Activated CD4-positive, CD25-positive, alpha-beta regulatory T cell treated with anti-CD3 and anti-CD28 coated beads, Interleukin-2, amount 50 U/mL, for 24 hours (primary cell): ENCODE measurements at places on chromosomes 16 and 17.

DNA sequence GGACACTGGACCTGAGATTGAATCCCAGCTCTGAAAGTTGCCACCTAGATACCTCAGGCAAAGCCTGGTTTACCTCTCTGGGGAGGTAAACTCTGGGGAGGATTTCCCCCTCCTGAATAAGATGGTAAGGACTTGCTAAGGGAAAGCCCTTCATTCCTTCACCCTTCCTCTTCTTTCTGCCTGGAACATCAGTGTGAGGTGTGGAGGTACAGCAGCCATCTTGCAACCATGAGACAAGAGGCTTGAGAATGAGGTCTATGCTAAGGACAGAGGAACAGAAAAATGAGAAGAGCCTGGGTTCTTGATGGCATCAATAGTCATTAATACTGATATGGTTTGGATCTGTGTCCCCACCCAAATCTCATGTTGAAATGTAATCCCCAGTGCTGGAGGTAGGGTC lies 23.7 kb upstream of the ADCY9 start:
- no peak for ATAC-seq

- no peak for ATAC-seq
These were observed 66.2 kb upstream of the BRD7 start for GRCh38 chr16:50434872-50435478.

DNA sequence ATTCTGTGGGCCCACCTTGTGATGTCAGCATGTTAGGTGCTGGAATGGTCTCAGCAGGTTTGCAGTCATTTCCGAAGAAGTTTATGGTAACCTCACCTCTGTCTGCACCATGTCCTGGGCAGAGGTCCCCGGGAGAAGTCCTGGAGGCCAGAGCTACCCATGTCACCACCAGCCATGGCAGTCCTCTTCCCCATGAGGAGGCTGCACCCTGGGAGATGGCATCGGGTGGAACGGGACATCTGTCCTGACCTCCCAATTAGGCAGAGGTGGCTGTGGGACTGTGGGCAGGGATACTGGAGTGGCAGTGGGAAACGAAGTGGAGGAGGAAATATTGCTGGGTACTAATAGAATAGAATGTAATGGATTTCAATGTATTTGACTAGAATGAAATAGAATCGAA lies 511.8 kb upstream of the WSB1 start:
- ATAC-seq = no peak

DNA sequence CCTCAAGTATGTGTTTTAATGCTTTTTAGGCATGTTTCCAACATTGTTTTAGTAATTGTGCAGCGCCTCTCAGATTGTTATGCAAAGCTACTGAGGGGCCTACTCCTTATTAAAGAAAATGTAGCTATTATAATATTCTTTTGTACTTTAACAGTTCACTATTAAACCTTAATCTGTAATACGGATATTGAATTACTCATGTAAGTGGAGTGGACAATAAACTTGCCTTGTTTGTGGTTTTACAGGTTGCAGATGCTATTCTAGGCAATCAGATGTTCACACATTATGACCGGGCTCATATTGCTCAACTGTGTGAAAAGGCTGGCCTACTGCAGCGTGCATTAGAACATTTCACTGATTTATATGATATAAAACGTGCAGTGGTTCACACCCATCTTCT lies 41.0 kb downstream of the PTRH2 start:
- ATAC-seq = no peak

GRCh38 chr16:69049146-69049545 lies 56.3 kb upstream of the HAS3 start:
- no peak for ATAC-seq

DNA sequence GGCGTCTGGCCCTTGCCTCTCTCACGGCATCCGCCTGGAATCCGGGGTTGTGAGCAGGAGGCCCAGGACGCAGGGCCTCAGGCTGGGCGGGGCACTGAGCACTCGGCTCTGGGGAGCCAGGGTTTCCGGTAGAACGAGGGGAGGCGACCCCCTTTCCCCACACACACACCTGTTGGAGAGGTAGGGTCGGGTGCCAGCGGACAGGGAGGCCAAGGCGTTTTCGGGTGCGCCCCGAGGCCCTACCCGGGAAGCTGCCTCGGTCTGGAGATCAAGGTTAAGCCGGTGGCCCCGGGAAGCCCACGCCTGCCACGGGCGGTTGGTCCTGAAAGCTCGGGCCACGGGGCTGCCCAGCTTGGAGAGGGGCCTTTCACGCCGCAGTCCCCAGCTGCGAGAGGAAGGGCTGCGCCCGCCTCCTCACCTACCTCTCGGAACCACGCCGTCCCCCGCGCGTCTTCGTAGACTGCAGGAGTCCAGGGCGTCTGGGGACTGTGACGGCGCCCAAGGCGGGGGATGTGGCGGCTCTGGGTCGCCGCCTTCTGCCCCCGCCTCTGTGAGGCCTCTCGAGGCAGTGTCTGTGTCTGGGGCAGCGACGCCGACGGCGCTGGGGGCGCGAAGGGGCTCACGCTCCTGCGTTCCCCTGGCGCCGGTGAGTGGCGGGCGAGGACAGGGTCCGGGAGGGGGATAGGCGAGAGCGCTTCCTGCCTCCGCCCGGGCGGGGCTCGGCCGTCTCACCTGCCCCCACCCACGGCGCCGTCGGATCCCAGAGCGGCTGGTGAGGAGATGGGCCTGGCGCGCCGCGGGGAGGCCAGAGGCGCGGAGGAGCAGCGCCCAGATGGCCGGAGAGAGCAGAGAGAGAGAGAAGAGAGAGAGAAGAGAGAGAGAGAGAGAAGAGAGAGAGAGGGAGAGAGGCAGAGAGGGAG lies 20.3 kb upstream of the HOXB9 start:
- ATAC-seq = peak; percentile 67

GRCh38 chr16:81767987-81768592 lies 11.0 kb upstream of the PLCG2 start:
- no peak for ATAC-seq

DNA sequence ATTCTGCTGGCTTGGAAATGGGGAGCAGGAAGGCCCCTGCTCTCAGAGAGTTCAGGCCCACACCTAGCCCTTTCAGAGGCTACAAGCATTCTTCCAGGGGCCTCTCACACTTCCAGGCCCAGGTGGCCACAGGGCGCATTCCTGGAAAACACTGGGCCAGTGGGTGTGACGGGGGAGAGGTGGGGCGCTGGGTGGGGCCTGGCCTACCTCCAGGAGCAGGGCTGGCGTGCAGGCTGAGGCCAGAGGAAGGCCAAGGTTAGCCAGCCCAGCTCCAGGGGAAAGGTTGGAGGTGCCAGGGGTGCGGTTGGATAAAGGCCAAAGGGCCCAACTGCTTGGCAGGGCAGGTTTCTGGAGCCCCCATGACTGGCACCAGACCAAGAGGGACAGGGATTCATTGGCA lies 198.2 kb downstream of the MAF start:
- no peak for ATAC-seq

DNA sequence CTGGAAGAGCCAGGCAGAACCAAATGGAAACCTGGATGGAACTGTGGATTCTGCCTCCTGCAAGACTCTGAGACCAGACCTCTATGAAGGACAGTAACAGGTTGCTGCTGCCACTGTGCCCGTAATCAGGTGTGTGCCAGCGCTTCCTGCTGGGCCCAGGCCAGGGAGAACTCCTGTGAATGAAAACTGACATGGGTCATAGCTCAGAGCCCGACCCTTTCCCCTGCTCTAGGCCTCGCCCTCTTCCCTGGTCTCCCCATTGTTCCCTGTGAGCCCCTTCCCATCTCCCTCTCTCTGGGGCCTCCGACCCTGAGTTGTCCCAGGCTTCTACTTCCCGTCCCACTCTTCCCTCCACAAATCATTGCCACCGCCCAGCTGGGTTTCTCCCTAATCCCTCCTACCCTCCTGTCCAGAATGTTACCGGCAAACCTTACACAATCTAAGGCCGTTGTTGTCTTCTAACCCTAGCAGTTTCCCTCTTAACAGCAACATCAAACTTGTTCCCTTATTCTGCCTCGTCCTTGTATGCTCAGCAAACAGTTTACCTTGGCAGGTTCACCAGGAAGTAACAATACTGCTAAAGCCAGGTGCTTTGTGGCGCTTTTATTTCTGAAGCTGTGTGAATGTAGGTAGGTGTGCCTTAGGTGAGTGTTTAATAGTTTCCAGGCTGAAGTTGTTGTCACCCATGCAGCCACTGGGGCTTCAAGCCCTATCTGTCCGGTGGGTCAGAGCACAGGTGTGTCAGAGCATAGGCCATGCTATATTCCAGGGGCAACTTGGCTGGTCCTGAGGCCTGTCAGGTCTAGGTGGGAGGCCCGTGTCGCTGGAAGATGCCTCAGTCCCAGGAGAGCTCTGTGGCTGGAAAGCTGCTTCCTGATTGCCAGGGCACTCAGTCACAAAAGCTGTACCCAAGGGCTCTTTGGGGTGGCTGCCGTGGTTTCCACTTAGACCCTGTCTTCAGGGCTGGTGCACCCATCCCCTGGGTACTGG lies 32.0 kb downstream of the SMPD3 start:
- ATAC-seq = no peak

GRCh38 chr16:24988593-24989338 lies 26.4 kb downstream of the ARHGAP17 start:
- peak; percentile 84 for ATAC-seq

- no peak for ATAC-seq
These were observed 42.7 kb downstream of the NT5M start for GRCh38 chr17:17345686-17346427.

DNA sequence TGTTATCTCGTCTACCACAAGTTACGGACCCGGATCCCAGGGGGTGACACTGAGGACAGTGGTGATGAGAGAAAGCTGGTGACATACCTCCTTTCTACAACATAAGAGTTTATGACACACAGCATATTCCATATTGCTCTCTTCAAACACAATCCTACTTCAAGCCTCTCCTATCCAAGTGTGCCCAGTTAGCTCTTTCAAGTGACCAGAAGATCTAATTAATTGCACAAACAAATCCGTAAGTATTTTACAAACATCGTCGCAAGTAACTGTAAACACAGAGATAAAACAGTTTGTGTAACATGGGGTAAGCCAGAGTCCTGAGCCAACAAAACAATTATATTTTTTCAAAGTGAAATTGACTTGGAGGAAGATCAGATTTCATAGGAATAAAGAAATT lies 235.0 kb downstream of the CHD9NB start:
- ATAC-seq = no peak

- ATAC-seq = no peak
These were observed 625 bp upstream of the CENPT start for GRCh38 chr16:67848118-67848517.

- no peak for ATAC-seq
These were observed 495 bp upstream of the CMTR2 start for GRCh38 chr16:71289732-71290062.

GRCh38 chr17:77247609-77248008 lies 106.8 kb downstream of the SEC14L1 start:
- ATAC-seq = no peak

- ATAC-seq = no peak
These were observed 8.7 kb upstream of the PITPNA start for GRCh38 chr17:1571341-1571704.

DNA sequence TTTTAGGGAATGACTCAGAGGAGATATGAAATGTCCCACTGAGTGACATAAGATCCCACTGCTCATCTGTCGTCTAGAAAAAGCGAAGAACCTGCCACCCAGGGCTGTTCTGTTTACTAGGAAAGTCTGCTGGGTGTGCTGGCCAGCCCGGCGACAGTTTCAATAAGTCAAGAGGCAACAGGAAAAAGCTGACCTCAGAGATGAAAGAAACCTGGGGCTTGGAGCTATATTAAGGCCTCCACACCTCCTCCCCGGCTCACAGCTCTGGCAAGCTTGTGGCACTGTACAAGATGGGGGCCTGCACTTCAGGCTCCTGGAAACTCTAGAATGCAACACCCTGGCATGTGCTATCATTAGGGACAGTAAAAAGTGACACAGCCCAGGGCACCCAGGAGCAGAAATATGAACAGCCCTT lies 10.6 kb downstream of the ZFHX3 start:
- no peak for ATAC-seq

- ATAC-seq = peak; percentile 51
These were observed 3.8 kb downstream of the MARF1 start for GRCh38 chr16:15639061-15639568.

GRCh38 chr17:80259457-80260068 lies 1.1 kb upstream of the RNF213 start:
- ATAC-seq = no peak

GRCh38 chr16:83989300-83989699 lies 21.3 kb downstream of the NECAB2 start:
- no peak for ATAC-seq

- ATAC-seq = no peak
These were observed 35.1 kb upstream of the SLC38A10 start for GRCh38 chr17:81329927-81330883.

GRCh38 chr16:67847064-67847861 lies at the start of gene CENPT:
Gene CENPT, minus strand, starts transcription at chr16:67847693. Its CDS starts 13,834 bp downstream, at chr16:67833859.
- peak; percentile 55 for ATAC-seq

- ATAC-seq = no peak
These were observed 189.9 kb downstream of the FTO start for GRCh38 chr16:53893731-53894435.

GRCh38 chr17:66791347-66791746 lies 43.6 kb upstream of the CACNG5 start:
- no peak for ATAC-seq

DNA sequence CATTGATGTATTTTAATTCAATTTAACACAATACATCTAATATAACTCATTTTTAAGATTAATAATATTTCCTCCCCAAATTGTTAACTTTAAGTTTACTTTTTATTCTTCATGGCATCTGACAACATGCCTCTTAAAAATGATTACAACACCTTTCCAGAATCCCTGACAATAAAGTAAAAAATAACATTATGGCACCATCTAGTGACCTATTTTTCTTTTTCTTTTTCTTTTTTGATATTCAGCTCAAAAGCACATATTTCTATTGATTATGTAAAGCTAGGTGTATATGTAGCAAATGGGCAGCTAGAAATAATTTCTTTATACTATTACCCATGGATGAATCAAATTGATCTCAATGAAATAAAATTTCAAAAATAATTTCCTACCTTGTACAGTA lies 834.3 kb upstream of the CDH8 start:
- no peak for ATAC-seq
